ENCODE measurements at places on chromosomes 5 and 9. TPM values are rescaled to one million over a fixed set of nuclear protein-coding genes. Genes with fewer than 3 reads are reported as not detected.

GRCh38 chr5:173846929-173847501, 41.1 kb upstream of the CPEB4 start:
- H3K4me1 ChIP-seq: no peaks in the 10 kb centered on the region
- H3K27me3 ChIP-seq: no peaks in the 10 kb centered on the region
- DNase-seq: no peak
- no peak overlapping the region for H3K4me3 ChIP-seq
- no peak overlapping the region for H3K27ac ChIP-seq
- H3K36me3 ChIP-seq: no peaks in the 10 kb centered on the region

- no peak overlapping the region for H3K27ac ChIP-seq
- H3K36me3 ChIP-seq: no peaks in the 10 kb centered on the region
- peaks cover 31% of the 10 kb centered on the region for H3K4me1 ChIP-seq
Observed at GRCh38 chr5:112956606-112957005, 20.0 kb upstream of the DCP2 start.

- no peaks in the 10 kb centered on the region for H3K27me3 ChIP-seq
- no peak overlapping the region for H3K27ac ChIP-seq
- DNase-seq: no peak
Observed at GRCh38 chr9:135324329-135324728, 155.3 kb upstream of the PPP1R26 start.

DNA sequence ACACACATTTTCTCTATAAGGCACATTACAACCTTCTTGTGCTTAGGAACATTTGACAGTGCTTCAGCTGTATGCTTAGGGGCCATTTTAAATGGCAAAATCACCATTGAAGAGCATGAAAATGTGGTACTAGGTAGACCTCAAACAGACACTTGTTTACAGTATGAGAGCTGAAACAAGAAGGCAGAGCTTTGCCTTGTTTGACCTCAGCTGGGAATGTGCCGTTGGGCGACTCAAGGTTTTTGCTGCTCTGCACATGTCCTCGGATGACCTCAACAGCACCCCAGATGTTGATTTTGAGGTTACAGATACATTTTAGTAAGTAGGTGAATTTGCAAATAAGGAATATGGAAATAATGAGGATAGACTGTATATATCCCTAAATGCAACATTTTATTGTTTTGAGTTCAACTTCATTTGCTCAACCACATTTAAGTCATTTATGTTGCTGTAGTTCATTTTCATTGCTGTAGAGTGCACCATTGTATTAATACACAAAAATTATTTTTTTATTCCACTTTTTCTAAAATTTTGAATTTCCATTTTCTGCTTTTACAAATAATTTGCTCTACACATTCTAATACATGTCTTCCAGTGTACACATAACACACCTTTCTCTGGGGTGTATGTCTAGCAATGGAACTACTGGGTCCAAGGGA, 206.8 kb downstream of the NR3C1 start:
- H3K4me1 ChIP-seq: peaks cover 23% of the 10 kb centered on the region
- H3K27ac ChIP-seq: no peak overlapping the region
- H3K36me3 ChIP-seq: no peaks in the 10 kb centered on the region
- H3K27me3 ChIP-seq: no peaks in the 10 kb centered on the region

DNA sequence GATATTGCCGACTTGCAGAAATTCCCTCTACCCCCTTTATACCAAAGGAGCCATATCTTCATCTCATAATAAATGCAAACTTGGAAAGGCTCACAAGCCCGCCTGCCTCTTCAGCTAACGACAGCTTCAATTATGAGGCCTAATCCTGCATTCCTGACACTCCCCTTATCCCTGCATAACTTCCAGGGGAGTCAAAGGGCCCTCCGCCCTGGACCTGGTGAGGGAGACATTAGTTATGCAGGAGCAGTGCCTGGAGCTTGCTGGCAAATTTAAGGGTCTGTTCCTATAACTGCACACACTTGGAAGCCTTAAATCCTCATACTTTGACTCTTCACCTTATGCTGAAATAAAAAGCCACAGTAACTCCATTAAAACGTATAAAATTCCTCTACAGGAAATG, 617.9 kb downstream of the BNC2 start:
- no peaks in the 10 kb centered on the region for H3K27me3 ChIP-seq
- no peak overlapping the region for H3K4me3 ChIP-seq
- H3K36me3 ChIP-seq: no peaks in the 10 kb centered on the region

GRCh38 chr9:69546265-69546664, 125.9 kb downstream of the APBA1 start:
- no peak overlapping the region for H3K27ac ChIP-seq
- H3K4me1 ChIP-seq: no peaks in the 10 kb centered on the region
- H3K4me3 ChIP-seq: no peak overlapping the region
- no peaks in the 10 kb centered on the region for H3K36me3 ChIP-seq
- no peak for DNase-seq

- H3K27me3 ChIP-seq: no peaks in the 10 kb centered on the region
- no peak for DNase-seq
- no peaks in the 10 kb centered on the region for H3K4me1 ChIP-seq
Observed at GRCh38 chr5:74082512-74083055, 456.6 kb downstream of the ARHGEF28 start.

DNA sequence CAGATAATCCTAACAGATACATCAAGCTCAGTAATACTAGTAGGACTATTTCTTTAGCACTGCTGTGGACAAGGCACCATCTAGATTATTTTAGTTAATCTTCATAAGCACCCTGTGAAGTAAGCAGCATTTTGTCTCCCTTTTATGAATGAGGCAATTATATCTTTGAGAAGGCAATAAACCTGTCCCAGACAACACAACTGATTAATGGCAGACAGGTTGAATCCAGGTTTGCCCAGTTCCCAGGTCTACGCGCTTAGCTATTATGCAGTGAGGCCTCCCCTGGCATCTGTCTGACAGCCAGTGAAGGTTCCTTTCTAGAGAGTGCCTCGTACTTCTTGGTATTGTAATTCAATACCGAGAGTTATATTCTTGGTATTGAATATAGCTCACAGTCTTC, 9.7 kb upstream of the LVRN start:
- DNase-seq: no peak

GRCh38 chr5:108193021-108193795, 188.7 kb downstream of the FBXL17 start:
- no peaks in the 10 kb centered on the region for H3K27me3 ChIP-seq
- no peaks in the 10 kb centered on the region for H3K36me3 ChIP-seq
- peaks cover 3% of the 10 kb centered on the region for H3K4me1 ChIP-seq
- no peak overlapping the region for H3K27ac ChIP-seq
- DNase-seq: no peak
- no peak overlapping the region for H3K4me3 ChIP-seq

The FANCG gene
- 30.8 TPM for total RNA-seq

The MARVELD2 gene
- 1.2 TPM for total RNA-seq

The FBXW5 gene
- 212 TPM for total RNA-seq

The DMRTA1 gene
- total RNA-seq: 2.1 TPM

The SHISAL2B gene
- total RNA-seq: not detected

The PTGER4 gene
- total RNA-seq: 70.7 TPM

The ARID3C gene
- total RNA-seq: 0.66 TPM
